CD4-positive, alpha-beta T cell treated with Interferon alpha-2 for 1 hour (primary cell): ENCODE measurements at places on chromosomes 6 and 20.
A peak's percentile ranks its signal among the peaks of the same experiment; 100 is the strongest.

- DNase-seq = no peak
Measured at GRCh38 chr6:144661116-144661806, 376.1 kb downstream of the UTRN start.

DNA sequence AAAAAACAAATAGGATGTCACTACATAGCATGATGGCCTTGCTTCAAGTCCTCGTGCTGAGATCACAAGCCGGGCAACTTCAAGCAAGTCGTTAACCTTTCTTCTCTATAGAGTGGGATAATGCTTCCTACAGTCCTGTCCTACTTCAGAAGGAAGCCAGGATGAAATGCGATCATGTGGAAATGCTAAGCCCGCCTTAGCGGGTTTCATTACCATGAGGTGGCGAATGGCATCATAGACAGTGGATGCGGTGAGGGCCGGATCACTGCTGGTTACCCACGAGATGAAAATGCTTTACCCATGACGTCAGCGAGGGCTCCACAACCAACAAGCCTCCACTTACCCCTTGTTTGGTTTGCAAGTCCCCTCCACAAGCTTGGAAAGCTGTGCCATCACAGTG is 206.4 kb downstream of the TBXT start:
- DNase-seq = no peak

GRCh38 chr6:38215651-38216311 is 396.3 kb downstream of the ZFAND3 start:
- no peak for DNase-seq

DNA sequence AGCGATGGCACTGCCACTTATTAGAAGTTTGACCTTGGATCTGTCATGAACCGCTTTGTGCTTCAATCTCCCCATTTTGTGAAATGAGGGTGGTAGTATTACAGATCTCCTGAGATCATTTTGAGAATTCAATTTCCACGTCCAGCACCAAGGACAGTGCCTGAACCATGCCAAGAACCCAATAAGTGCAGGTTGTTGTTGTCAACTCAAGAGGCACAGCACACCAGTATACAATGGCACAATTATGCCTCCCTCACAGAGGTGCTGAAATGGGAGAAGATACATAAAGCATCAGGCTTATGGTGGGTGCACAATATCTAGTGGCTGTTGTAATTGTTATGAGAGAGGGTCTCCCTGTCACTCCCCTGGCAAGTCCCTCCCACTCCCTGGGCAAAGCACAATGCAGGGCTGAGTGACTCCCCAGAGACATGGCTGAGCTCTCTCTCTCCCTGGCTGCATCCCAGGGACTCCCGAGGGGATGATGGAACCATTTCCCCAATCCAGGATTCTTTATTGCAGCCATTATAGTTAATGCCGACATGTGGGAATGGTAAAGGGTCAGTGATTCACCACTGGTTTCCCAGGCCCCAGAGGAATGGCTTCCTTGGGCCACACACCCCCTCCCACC is 78.7 kb downstream of the CDH22 start:
- DNase-seq = no peak

GRCh38 chr6:87798393-87799278 is 96.6 kb upstream of the AKIRIN2 start:
- DNase-seq = no peak

- DNase-seq = peak; percentile 14
Measured at GRCh38 chr6:101011186-101011585, 130.1 kb upstream of the ASCC3 start.

DNA sequence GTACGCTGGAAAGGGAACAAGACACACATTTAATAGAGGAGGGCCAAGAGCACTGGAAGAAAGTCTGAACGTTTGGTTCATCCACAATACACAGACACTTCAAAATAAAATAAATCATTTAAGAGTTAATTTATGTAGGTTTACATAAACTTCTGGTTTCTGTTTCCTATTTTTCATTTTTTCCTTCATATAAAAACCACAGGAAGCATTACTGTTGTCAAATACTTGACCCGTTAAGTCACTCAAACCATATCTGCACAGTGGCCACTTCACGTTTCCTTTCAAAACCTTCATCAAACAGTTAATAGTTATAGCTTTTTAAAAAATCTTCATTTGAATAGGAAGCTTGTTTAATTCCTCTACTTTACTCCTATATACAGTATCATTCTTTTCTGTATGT is 257.6 kb upstream of the THEMIS start:
- DNase-seq = no peak

GRCh38 chr6:116812051-116812650 is 16.7 kb downstream of the GPRC6A start:
- DNase-seq = no peak

DNA sequence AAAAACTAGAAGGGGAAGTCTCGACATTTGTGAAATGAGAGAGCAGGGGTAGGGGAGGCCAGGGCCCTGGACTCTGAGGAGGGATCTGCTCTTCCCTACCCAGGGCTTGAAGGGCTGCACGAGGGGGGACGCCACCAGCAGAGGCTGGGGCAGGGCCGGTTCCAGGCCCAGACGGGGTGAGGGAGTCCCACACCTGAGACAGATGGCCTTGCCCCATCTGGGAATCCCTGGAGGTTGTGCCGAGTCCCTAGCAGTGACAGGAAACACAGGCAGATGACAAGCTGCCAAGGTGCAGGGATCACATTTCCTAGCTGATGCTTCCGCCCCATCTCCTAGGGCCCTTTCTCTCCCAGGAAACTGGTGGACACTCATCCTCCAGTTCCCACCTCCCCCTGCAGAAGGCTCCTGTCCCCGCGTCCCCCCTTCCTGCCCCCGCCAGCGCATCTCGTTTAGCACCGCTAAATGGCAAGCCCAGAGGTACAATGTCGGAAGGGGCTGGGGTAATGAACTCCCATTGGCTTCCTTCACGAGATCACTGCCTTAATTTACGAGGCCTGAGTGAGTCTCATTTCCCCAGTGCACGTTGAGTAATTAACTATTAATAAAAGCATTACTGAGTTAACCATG is 35.2 kb upstream of the CDH22 start:
- DNase-seq = no peak

GRCh38 chr6:113340371-113340770 is 516.8 kb upstream of the MARCKS start:
- DNase-seq = no peak

DNA sequence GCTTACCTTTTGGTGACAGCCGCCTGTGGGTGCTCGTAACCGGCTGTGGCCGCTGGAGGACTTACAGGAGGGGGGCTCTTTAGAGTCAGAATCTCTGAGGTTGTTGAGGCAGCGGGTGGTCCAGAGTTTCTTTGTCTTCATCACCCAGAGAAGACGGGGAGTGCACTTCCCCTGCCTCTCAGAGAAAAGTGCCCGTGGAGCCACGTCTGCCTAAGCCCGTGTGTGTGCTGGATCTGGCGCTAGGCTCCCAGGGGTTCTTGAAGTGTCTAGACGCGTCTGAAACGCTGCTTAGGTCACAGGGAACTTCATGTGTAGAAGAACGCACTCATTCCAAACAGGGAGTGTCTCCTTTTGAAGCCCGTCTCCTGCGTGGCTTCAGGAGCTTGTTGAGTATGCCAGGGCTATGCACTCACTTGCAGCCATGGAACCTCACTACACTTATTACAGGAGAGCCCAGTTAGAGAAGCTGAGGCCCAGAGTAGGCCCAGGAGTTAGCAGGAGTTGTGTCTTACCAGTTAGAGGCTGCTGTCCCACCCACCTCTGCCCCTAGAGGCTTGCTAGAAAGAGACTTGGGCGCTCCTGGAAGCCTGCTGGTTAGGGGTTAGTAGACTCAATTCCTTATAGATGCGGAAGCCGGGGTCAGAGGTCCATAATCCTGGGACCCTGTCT is 1.3 kb downstream of the LSM14B start:
- no peak for DNase-seq

GRCh38 chr6:7687145-7688111 is 38.5 kb upstream of the BMP6 start:
- DNase-seq = no peak

DNA sequence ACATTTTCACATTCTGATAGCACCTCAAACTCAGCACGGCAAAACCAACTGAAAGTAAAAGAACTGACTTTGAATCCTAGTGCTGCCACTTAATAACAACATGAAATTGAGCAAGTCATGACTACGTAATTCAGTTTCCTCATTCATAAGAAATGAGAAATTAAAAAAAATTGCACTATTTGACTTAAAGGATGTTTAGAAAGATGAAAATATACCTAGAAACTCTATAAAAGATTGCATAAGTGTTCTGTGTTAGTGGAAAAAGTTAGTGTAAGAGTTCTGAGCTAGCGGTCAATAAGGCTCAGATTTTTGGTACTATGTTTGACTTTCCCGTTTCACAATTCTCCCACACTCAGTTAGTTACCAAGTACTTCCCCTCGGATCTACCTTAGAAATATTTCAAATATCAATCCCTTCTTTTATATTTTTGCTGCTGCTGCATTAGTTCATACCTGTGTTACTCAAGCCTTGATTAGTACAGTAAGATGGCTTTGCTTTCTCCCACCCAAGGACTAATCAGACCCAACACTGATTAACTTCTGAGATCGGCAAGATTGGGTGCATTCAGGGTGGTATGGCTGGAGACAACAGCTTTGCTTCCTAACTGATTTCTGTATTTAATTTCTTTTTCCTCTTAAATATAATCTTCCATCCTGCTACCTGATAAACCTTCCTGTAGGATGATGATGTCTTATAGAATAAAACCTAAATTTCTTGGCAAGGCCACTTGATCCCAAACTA is 25.9 kb downstream of the ECHDC1 start:
- no peak for DNase-seq

DNA sequence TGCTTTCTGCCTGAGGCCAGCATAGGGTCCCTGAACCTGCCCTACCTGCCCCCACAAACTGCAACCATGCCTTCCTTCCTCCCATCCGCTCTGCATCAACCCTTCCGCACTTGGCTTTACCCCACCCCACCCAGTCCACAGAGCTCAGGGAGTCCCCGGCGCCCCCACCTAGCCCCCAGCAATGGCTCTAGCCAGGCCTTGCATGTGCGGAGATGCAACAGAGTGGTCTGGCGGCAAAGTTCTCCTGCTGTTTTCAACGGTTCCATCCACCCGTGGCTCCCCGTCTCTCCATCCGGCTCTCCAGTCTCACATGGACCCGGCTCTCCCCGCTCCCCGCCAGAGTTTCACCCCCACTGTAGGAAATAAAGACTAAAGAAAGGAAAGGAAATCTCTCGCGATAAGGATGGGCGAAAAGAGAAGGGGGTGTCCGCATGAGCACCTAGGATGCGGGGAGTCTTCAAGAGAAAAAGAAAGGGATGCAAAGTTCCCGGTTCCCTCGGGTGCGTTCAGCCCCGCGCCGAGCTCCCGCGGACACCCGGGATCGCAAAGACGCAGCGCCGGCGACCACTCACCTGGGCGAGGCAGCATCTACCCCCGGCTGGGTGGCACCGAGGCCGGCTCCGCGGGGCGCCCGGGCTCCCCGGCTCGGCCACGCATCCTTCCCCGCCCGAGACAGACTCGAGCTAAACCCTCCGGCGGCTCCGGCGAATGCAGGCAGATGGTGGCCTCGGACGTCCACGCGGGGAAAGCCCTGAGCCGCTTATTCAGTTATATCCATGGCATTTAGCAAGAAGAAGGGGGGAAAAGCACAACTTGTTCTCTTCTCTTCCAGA is 579 bp downstream of the LRFN2 start:
- no peak for DNase-seq

GRCh38 chr6:160178271-160178670 is 56.7 kb downstream of the SLC22A1 start:
- no peak for DNase-seq

GRCh38 chr6:66675906-66676305 is 968.9 kb upstream of the EYS start:
- DNase-seq = no peak

DNA sequence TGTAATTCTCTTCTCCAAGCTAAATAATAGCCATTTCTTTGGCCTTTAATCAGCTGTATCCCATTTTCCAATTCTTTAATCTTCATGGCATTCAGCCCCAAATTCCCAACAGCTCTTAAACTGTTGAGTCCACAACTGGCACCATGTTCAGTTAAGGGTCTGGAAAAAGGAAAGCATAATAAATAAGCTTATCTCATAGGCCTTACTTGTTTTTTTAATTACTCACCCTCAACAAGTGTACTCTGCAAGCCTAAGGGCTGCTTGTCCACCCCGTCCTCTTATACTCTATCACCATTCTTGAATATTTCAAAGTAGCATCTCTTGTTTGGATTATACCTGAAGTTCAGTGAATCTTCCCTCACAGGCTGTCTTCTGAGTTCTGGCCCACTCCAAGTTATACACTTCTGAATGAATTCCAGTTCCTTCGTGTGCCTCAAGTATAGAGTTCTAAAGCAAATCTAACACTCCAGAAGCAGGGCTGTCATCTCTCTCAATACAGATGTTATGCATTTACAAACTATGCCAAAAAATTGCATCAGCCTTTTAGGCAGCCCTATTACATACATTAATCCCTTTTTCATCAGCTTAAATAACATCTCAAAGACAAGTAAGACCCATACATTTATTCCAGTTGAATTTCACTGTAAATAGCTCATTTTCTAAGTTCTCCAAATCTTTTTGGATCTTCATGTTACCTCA is 98.7 kb downstream of the COL21A1 start:
- DNase-seq = no peak

DNA sequence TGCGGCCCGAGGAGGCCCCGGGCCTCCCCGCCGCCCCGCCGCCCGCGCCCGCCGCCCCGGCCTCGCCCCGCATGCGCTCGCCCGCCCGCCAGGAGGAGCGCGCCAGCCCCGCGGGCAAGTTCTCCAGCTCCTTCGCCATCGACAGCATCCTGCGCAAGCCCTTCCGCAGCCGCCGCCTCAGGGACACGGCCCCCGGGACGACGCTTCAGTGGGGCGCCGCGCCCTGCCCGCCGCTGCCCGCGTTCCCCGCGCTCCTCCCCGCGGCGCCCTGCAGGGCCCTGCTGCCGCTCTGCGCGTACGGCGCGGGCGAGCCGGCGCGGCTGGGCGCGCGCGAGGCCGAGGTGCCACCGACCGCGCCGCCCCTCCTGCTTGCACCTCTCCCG is 1.5 kb downstream of the FOXQ1 start:
- no peak for DNase-seq

DNA sequence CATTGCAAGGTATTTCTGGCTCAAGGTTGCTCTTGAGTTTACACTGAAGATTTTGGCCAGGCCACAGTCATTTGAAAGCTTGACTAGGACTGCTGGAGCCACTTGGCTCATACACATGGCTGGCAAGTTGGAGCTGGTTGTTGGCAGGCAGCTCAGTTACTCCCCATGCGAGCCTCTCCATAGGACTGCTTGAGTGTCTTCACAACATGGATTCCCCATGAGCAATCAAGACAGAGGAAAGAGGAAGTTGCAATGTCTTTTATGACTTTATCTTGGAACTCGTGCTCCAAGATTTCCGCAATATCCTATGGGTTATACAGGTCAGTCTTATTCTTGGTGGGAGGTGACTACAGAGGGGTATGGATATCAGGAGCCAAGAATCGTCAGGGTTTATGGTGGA is 1.4 kb upstream of the MANBAL start:
- DNase-seq = no peak
